ENCODE measurements at places on chromosomes 3 and 15. TPM values are rescaled to one million over a fixed set of nuclear protein-coding genes. Genes with fewer than 3 reads are reported as not detected.

GRCh38 chr3:151391720-151392119 is 7.2 kb upstream of the P2RY12 start:
- DNase-seq, result no peak

GRCh38 chr3:196232154-196232881 is 16.0 kb downstream of the SLC51A start:
- DNase-seq, result no peak

DNA sequence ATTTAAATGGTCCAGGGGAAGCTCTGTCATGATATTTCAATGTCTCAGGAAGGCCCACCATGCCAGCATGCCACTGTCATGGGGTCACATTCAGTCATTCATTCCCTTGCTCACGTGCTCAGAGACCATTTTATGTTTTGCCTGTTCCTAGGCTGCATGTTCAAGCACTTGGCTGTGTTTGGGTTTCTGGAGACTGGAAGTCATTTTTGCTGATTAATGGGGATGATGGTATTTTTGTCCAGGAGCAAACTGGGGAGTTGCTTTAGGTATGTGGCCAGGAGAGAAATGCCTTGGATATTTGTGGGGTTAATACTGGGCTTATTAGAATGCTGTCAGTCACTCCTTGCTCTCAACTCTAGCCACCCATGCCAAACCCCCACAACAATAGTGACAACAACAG is 303.5 kb downstream of the PTPRG start:
- no peak for DNase-seq

- no peak for DNase-seq
Observed at GRCh38 chr3:188207941-188208515, 54.1 kb downstream of the LPP start.

DNA sequence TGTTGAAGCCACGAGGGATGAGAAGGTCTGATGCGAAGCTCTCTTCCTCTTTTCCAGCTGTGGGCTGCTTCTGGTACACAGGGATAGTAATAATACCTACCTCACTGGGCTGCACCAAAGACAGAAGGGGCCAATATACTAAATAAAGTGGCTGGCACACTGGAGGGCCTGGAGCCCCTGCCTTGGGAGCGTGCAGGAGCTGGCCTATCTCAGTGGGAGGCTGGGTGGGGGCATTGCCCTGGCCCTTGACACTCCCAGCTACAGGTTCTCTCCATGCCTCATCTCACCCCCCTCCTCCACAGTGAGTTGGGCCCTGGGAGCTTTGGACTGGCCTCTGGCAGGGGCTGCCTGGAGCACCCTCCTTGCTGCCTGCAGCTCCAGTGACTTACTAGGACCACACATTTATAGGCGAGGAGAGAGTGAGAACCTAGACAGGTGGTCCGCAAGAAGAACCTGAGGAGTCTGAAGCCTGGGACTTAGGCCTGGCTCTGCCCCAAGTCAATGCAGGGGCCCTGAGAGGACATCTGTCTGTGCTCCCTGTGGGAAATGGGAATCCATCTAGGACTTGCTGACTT is 1.6 kb downstream of the NOX5 start:
- DNase-seq, result no peak

NMNAT3 gene
- 10.2 TPM for total RNA-seq
